ENCODE measurements at places on chromosomes 11 and 22.

DNA sequence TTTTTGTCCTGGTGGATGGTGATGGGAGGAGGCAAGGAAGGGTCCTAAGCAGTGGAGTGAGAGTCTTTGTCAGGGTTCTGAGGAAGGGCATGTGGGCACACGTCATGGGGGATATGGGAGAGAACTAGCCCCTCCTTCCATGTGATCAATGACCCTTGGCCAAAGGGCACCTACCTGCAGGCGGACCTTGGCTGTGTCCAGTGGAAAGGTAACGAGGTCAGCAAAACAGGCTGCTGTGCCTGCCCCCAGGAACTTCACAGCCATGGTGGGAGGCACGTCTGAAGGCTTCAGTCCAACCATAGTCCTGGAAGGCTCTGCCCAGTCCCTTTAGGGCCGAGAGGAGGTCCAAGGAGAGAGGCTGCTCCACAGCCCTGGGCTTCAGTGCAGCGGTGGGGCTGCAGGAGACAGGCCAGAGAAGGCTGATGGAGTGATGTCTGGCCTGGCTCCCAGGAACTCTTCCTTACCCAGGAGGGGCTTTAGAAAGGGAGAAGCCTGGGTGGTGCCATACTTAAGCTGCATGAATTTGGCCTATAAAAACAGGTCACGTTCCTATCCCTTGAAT is 2.1 kb downstream of the UCP3 start:
- DNase-seq, result no peak

- no peak for DNase-seq
Observed at GRCh38 chr11:121571506-121571905, 118.7 kb upstream of the SORL1-AS1 start.

GRCh38 chr11:102669664-102670063 is 35.9 kb downstream of the MMP27 start:
- no peak for DNase-seq

DNA sequence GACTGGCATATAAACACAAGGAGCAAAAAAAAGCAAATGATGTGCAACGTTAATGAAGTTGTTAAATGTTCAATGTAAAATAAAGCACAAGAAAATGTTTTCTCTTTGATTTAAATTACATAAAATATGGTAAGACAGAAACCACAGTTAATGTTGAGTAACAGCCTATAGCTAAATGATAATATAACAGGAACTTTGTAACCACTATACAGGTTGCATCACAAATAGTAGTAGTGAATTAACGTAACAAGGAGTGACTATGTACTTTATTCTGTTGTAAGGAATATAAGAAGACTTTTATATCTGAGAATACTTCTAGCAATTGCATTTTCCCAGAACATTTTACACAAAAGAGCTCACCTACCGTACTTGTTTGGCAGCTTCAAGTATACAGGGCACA is 16.9 kb downstream of the SAAL1 start:
- DNase-seq, result no peak

DNA sequence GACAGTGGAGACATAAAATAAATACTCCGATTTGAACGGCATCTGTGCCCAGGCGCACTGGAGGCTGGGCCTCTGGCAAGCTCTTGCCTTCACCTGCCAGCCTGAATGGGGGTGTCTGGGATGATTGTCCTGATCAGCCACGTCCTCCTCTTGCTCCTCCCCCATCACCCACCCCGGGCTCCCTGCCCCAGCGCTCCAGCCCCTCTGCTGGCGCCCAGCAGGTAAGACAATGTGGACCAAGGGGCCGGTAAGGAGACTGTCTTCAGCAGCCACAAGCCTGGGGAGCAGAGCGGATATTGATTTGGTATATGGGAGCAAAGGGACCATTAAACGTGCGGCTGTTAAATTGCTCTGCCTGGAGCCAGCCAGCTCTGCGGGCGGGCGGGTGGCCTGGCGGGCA is 24.9 kb downstream of the WNT11 start:
- DNase-seq, result no peak

- DNase-seq, result no peak
Observed at GRCh38 chr11:43947815-43948214, 5.4 kb downstream of the C11orf96 start.

GRCh38 chr11:64259533-64260067 is 8.3 kb downstream of the PLCB3 start:
- peak; percentile 66 for DNase-seq

DNA sequence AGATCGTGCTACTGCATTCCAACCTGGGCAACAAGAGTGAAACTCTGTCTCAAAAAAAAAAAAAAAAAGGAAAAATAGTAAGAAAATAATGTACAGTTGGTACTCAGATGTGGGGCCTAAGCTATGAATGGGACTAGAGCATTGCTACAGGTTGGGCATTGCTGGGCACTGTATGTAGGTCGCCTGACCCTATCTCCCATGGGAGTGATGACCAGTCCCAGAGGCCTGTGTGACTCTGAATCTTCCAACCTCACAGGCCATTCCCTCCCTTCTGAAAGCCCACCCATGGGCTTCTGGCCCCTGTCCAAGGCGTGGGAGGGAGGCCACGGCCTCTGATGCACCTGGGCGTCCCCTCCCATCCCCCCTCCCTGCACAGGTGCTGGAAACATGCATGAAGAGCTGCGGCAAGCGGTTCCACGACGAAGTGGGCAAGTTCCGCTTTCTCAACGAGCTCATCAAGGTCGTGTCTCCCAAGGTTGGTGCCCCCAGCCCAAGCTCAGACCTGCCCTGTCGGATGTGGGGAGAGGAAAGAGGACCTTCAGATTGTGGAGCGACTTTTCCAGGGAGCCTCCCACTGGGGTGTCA is 9.5 kb downstream of the GGA1 start:
- DNase-seq, result no peak
